ENCODE measurements at places on chromosomes 7 and 10. TPM values are rescaled to one million over a fixed set of nuclear protein-coding genes. Genes with fewer than 3 reads are reported as not detected.
A peak's percentile ranks its signal among the peaks of the same experiment; 100 is the strongest.

The SORCS1 gene
- 3.6 TPM for total RNA-seq

The LARP4B gene
- total RNA-seq, result 19.3 TPM

The ENTPD1 gene
- 20.5 TPM for total RNA-seq

The AKR1C2 gene
- total RNA-seq, result 1.0 TPM

The STAG3 gene
- 59.1 TPM for total RNA-seq

The LIPK gene
- 0.33 TPM for total RNA-seq

The ARMC3 gene
- total RNA-seq, result 0.09 TPM

The CFTR gene
- total RNA-seq, result 0.28 TPM

The LIPM gene
- total RNA-seq, result not detected

GRCh38 chr10:121735263-121735662 lies 137.0 kb upstream of the FGFR2 start:
- peaks cover 5% of the 10 kb centered on the region for H3K27me3 ChIP-seq
- H3K27ac ChIP-seq, result no peak overlapping the region
- H3K36me3 ChIP-seq, result no peaks in the 10 kb centered on the region
- DNase-seq, result no peak

GRCh38 chr7:38801786-38802185 lies 107.2 kb downstream of the VPS41 start:
- DNase-seq, result no peak
- H3K27me3 ChIP-seq, result no peaks in the 10 kb centered on the region
- H3K4me1 ChIP-seq, result no peaks in the 10 kb centered on the region
- no peak overlapping the region for H3K4me3 ChIP-seq

GRCh38 chr7:16810112-16810511 lies 5.3 kb upstream of the AGR2 start:
- DNase-seq, result no peak
- H3K27me3 ChIP-seq, result no peaks in the 10 kb centered on the region
- H3K27ac ChIP-seq, result no peak overlapping the region
- H3K4me3 ChIP-seq, result no peak overlapping the region
- no peaks in the 10 kb centered on the region for H3K4me1 ChIP-seq

GRCh38 chr7:6074612-6075380 lies 43.6 kb downstream of the ANKRD61 start:
- no peaks in the 10 kb centered on the region for H3K36me3 ChIP-seq
- no peak for DNase-seq
- no peaks in the 10 kb centered on the region for H3K4me1 ChIP-seq
- H3K4me3 ChIP-seq, result no peak overlapping the region
- no peaks in the 10 kb centered on the region for H3K27me3 ChIP-seq

DNA sequence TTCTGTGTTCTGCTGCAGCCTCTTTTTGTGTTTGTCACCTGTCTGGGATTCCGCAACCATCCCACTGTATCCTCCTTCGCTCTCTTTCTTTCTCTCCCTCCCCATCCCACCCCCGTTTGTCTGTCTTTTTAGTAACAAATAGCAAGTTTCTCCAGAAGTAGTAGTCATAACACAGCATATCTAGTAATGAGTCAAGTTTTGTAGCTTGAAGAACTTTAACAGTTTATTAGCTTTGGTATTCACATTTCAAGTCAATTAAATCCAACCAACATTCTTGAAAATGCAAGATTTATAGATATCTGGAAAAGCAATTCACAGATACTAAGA lies 154.1 kb upstream of the MTPN start:
- H3K36me3 ChIP-seq, result no peaks in the 10 kb centered on the region
- H3K4me3 ChIP-seq, result no peak overlapping the region
- no peaks in the 10 kb centered on the region for H3K27me3 ChIP-seq
- no peak overlapping the region for H3K27ac ChIP-seq

DNA sequence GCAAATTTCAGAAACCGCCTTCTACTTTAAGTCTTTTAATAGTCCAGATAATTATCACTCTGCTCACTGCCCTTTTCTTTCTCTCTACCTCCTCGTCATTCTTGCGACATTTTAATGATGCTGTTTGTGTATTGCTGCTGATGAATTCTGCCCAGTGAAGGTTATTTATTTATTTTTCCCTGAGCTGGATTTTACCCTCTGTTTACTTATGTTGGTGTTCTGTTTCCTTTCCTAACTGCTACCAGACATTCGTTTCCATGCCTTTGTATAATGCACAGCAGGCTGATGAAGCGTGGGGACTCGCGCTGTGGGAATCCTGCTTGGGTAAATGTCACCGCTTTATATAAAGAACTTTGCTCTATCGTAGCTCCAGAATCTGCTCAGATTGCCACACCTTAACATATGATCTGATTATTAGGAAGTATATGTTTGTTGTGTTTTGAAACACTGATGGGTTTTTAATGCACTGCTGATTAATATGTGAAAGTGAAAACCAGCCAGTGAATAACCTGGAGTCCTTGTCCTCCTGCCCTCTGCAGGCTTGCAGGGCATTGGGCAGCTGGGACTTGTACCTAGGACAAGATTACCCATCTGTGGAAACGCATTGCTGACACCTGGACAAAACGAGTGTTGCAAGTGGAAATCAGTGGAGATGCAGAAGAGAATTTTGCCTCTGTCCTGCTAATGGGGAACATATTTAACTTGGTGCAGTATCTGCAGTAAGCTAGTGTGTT lies 291.5 kb downstream of the SDK1 start:
- DNase-seq, result no peak
- H3K4me1 ChIP-seq, result no peaks in the 10 kb centered on the region
- H3K27ac ChIP-seq, result no peak overlapping the region
- H3K27me3 ChIP-seq, result peaks cover 2% of the 10 kb centered on the region

- H3K36me3 ChIP-seq, result no peaks in the 10 kb centered on the region
- no peak overlapping the region for H3K27ac ChIP-seq
- H3K4me3 ChIP-seq, result no peak overlapping the region
- no peaks in the 10 kb centered on the region for H3K27me3 ChIP-seq
- no peaks in the 10 kb centered on the region for H3K4me1 ChIP-seq
Observed at GRCh38 chr10:73894245-73894971, 16.5 kb upstream of the PLAU start.

DNA sequence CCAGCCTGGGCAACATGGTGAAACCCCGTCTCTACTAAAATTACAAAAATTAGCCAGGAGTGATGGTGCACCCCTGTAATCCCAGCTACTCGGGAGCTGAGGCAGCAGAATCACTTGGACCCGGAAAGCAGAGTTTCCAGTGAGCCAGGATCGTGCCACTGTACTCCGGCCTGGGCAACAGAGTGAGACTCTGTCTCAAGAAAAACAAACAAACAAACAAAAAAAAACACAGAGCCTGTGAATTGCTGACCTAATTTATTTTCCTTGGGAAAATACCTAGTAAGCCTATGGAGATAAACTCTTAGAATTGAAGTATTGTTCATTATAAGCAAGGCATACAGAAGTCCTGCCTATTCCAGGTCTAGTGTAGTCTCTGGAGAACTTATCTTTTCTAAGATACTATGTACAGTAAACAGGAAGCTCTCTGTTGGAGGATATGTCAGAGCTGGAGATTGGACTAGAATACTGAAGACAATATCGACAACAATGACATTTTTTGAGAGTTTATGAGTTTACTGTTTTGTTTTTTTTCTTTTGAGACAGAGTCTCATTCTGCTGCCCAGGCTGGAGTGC lies 14.9 kb downstream of the GTF2I start:
- H3K27ac ChIP-seq, result no peak overlapping the region
- no peak overlapping the region for H3K4me3 ChIP-seq
- no peaks in the 10 kb centered on the region for H3K4me1 ChIP-seq
- DNase-seq, result no peak
- peaks cover 41% of the 10 kb centered on the region for H3K36me3 ChIP-seq

DNA sequence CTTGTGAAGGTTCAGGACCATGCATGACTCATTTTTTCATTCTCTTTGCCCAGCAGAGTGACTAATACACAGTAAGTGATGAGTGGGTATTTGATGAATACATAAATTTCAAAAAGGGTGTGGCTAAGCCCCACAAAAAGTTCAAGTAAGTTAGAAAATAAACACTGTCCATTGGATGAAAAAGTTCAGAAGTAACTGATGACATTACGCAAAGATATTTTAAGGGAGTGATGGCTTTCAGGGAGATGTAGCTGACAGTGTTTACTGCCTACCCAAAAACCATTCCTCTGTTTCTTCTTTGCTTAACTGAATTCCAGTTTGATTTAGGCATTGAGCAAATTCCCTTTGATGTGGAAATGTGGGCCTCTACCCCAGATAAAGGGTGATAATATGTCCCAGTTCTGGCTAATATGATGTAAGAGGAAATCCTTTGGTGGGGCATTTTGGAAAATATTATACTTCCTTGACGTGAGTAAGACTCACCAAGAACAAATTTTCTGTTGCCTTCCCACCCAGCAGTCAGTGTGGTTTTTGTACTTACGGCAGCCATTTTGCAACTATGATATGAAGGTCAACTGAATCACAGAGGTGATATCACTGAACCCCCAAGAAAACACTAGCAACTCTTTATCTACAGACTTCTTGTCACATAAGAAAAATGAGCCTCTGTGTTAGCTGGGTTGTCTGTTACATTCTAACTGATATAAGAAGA lies 29.0 kb upstream of the EBLN1 start:
- no peaks in the 10 kb centered on the region for H3K36me3 ChIP-seq
- no peak for DNase-seq

- no peak overlapping the region for H3K27ac ChIP-seq
- DNase-seq, result no peak
- H3K36me3 ChIP-seq, result no peaks in the 10 kb centered on the region
- no peaks in the 10 kb centered on the region for H3K4me1 ChIP-seq
- H3K4me3 ChIP-seq, result no peak overlapping the region
Observed at GRCh38 chr10:77628906-77629730, 8.5 kb downstream of the KCNMA1 start.

GRCh38 chr10:34669079-34669478 lies 146.0 kb downstream of the PARD3 start:
- no peak overlapping the region for H3K27ac ChIP-seq
- H3K4me1 ChIP-seq, result peaks cover 19% of the 10 kb centered on the region
- no peak for DNase-seq
- H3K4me3 ChIP-seq, result no peak overlapping the region
- H3K27me3 ChIP-seq, result no peaks in the 10 kb centered on the region

DNA sequence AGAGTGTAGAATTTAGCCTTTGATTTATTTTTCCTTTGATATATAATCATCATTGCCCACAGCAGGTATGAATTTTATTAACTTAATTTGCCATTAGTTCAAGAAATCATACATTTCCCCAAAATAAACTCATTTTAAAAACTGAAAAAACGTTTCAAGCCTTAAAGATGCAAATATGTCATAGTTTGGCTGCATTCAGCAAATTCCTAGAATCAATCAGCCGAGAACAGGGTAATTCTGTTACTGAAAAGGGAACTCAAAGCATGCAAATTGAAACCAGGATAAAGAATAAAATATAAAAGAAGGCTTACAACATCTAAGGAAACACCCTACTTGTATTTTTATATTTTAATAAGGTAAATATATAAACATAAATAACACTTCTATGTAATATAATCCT lies 233.8 kb upstream of the PRKCQ start:
- no peaks in the 10 kb centered on the region for H3K36me3 ChIP-seq
- no peak for DNase-seq
- no peak overlapping the region for H3K27ac ChIP-seq

- H3K4me1 ChIP-seq, result peaks cover 13% of the 10 kb centered on the region
- DNase-seq, result no peak
- H3K36me3 ChIP-seq, result no peaks in the 10 kb centered on the region
- H3K4me3 ChIP-seq, result peak overlapping the region; percentile 82
- H3K27ac ChIP-seq, result no peak overlapping the region
- H3K27me3 ChIP-seq, result no peaks in the 10 kb centered on the region
Observed at GRCh38 chr7:1137517-1138167, 22.4 kb downstream of the ZFAND2A start.

- no peaks in the 10 kb centered on the region for H3K27me3 ChIP-seq
- no peak for DNase-seq
- peaks cover 3% of the 10 kb centered on the region for H3K36me3 ChIP-seq
- peaks cover 5% of the 10 kb centered on the region for H3K4me1 ChIP-seq
- H3K27ac ChIP-seq, result no peak overlapping the region
Observed at GRCh38 chr10:99977916-99978315, 31.8 kb downstream of the DNMBP start.

GRCh38 chr7:80414331-80414730 lies 97.5 kb downstream of the GNAT3 start:
- no peak overlapping the region for H3K27ac ChIP-seq
- H3K4me3 ChIP-seq, result no peak overlapping the region
- H3K4me1 ChIP-seq, result no peaks in the 10 kb centered on the region

DNA sequence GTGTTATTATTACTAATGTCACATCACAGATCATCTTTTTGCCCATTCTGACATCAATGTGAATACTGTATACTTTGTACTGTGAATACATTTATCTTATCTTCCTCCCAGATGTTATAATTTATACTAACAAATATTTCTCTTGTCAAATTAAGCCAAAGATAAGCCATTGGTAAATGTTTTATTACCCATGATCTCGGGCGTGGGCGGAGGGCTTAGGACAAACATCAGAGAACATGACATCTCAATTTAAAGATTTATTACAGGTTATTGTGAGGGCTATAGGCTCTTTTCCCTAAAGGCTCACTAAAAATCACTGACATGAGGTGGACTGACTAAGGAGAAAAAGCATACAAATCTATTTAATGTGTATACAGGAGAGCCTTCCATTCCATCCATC lies 58.2 kb upstream of the DGKB start:
- no peaks in the 10 kb centered on the region for H3K27me3 ChIP-seq
- no peaks in the 10 kb centered on the region for H3K36me3 ChIP-seq
- no peak overlapping the region for H3K4me3 ChIP-seq
- DNase-seq, result no peak
- no peak overlapping the region for H3K27ac ChIP-seq
- no peaks in the 10 kb centered on the region for H3K4me1 ChIP-seq

DNA sequence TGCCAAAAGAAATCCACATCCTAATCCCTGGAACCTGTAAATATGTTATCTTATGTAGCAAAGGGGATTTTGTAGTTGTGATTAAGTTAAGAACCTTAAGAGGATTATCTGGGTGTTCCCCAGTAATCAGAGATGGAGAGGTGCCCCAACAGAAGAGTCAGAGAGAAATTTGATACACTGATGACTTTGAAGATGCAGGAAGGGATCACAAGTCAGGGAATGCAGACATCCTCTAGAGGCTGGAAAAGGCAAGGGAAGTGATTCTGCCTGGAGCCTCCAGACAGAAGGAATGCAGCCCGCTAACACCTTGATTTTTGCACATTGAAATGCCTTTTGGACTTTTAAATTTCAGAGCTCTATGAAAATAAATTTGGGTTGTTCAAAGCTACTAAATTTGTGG lies 531.7 kb downstream of the DNAJB9 start:
- no peak overlapping the region for H3K27ac ChIP-seq
- no peaks in the 10 kb centered on the region for H3K27me3 ChIP-seq
- H3K4me3 ChIP-seq, result no peak overlapping the region
- DNase-seq, result no peak

GRCh38 chr10:132458586-132459300 lies 61.7 kb downstream of the PWWP2B start:
- peaks cover 2% of the 10 kb centered on the region for H3K4me1 ChIP-seq
- H3K4me3 ChIP-seq, result no peak overlapping the region
- H3K36me3 ChIP-seq, result no peaks in the 10 kb centered on the region
- H3K27me3 ChIP-seq, result peaks cover 15% of the 10 kb centered on the region
- no peak overlapping the region for H3K27ac ChIP-seq

GRCh38 chr7:1593091-1593866 lies 23.4 kb upstream of the PSMG3 start:
- H3K4me3 ChIP-seq, result no peak overlapping the region
- DNase-seq, result no peak
- H3K4me1 ChIP-seq, result peaks cover 46% of the 10 kb centered on the region
- H3K36me3 ChIP-seq, result no peaks in the 10 kb centered on the region
- H3K27me3 ChIP-seq, result peaks cover 10% of the 10 kb centered on the region
- no peak overlapping the region for H3K27ac ChIP-seq

Measured in thymus (tissue), 14 donors.